ENCODE measurements at places on chromosomes 7 and 10. TPM values are rescaled to one million over a fixed set of nuclear protein-coding genes. Genes with fewer than 3 reads are reported as not detected.

The LRGUK gene
- total RNA-seq: 0.41 TPM

The CALY gene
- not detected for total RNA-seq

The NKX1-2 gene
- not detected for total RNA-seq

The ZNF722 gene
- not detected for total RNA-seq

The CDC14C gene
- not detected for total RNA-seq

The COL26A1 gene
- total RNA-seq: 0.21 TPM

The PGAM2 gene
- not detected for total RNA-seq

Data from kidney epithelial cell (primary cell).